Heart right ventricle (tissue), 16 donors: ENCODE measurements at places on chromosomes 1 and 21. TPM values are rescaled to one million over a fixed set of nuclear protein-coding genes. Genes with fewer than 3 reads are reported as not detected.
A peak's percentile ranks its signal among the peaks of the same experiment; 100 is the strongest.

Gene MPL
- 0.56 TPM for total RNA-seq

Gene UTS2
- total RNA-seq = not detected

Gene RHOU
- 2.7 TPM for total RNA-seq

Gene CYP4A11
- not detected for total RNA-seq

Gene GNAI3
- 2.8 TPM for total RNA-seq

- no peak overlapping the region for H3K4me3 ChIP-seq
- DNase-seq = no peak
- H3K36me3 ChIP-seq = no peaks in the 10 kb centered on the region
- H3K27ac ChIP-seq = no peak overlapping the region
- H3K27me3 ChIP-seq = no peaks in the 10 kb centered on the region
- no peaks in the 10 kb centered on the region for H3K4me1 ChIP-seq
These were observed 42.7 kb downstream of the GIPC2 start for GRCh38 chr1:78088486-78088885.

DNA sequence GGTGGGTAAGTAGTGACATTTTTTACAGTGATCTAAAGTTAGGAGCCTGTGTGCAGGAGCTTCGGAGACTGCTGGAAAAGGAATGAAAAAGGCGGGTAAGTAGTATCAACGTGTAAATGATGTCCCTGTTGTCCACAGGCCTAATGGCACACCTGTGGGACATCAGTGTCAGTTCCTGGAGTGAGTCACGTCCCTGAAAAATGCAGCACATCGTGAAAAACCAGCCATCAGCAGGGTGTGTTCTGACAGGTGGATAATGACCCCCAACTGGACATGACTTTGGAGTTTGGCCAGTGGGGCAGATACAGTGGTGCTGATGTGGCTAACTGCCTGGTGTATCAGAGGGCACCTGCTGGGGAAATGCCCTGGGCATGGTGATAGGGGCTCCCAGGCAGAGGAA is 12.0 kb upstream of the PRDM15 start:
- H3K4me3 ChIP-seq = no peak overlapping the region
- no peak for DNase-seq
- peaks cover 29% of the 10 kb centered on the region for H3K36me3 ChIP-seq
- no peaks in the 10 kb centered on the region for H3K27me3 ChIP-seq

- no peak overlapping the region for H3K27ac ChIP-seq
- H3K4me3 ChIP-seq = no peak overlapping the region
- no peaks in the 10 kb centered on the region for H3K27me3 ChIP-seq
- no peaks in the 10 kb centered on the region for H3K36me3 ChIP-seq
- DNase-seq = no peak
These were observed 123.2 kb downstream of the NR5A2 start for GRCh38 chr1:200150721-200151120.

DNA sequence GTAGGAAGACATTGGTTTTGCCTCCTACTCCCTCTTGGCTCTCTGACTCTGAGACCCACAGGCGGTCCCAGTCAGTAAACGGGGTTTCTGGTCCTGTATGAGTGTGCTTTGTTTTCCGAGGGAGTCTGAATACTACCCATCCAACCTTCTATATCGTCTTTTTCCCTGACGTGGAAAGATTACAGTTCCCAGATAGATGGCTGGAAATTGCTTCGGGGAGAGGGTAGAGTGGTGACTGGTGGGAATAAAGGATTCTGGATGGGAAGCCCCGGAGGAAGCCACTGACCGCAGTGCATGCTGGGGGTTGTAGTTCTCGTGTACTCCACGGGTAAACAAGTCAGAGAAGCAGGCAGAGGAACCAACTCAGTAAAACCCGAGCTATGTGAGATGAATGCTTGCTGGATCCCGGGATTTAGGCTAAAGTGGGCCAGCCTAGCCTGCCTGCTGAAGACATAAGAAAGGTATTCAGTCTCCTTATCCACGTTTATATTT is 66.2 kb upstream of the IRF2BP2 start:
- peak overlapping the region; percentile 50 for H3K27ac ChIP-seq
- DNase-seq = peak; percentile 80
- H3K4me3 ChIP-seq = peak overlapping the region; percentile 34
- no peaks in the 10 kb centered on the region for H3K27me3 ChIP-seq
- no peaks in the 10 kb centered on the region for H3K36me3 ChIP-seq

GRCh38 chr1:172549621-172550280 is 16.8 kb downstream of the SUCO start:
- H3K27ac ChIP-seq = no peak overlapping the region
- no peak overlapping the region for H3K4me3 ChIP-seq
- H3K27me3 ChIP-seq = no peaks in the 10 kb centered on the region
- no peaks in the 10 kb centered on the region for H3K36me3 ChIP-seq
- H3K4me1 ChIP-seq = peaks cover 42% of the 10 kb centered on the region
- no peak for DNase-seq
